Stimulated activated CD4-positive, alpha-beta T cell treated with anti-CD3 and anti-CD28 coated beads, Interleukin-1b, Interleukin-23, amount 100 ng/mL, for 4 hours (primary cell): ENCODE measurements at places on chromosomes 4 and X.

DNA sequence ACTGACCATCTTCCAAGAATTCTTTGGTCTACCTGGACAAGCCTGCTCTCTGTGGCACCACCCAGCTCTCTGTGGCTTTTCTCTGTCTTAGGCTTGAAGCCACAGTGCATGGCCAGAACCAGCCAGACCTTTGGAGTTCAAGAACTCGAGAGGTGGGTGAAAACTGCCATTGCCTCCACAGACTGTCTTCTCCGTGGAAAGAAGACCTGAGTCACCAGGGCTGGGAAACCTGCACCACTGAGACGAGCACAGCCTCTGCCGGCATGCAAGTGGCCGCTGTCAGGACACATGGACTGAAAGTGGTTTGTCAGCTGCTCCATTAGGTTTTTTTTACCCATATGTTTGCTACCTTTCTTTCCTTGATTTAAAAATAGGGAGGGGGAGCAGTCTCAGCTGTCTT is 74.5 kb downstream of the MGST2 start:
- no peak for DNase-seq

DNA sequence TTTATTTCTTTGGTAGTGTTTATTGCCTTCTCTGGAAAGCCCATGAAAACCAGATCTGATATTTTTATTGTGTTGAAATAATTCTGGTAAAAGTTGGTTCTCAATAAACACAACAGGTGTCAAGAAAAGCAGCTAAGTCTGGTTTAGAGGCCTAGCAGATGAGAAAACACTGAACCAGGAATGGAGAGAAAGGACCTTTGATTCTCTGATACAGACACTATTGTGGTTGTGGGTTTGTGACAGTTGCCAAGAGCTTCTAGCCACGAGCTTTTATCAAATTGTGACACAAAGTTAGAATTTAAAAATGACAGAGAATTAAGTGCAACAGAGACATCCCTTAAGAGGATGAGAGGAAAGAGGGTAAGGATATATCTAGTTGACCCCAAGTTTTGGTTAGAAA is 42.6 kb downstream of the DDIT4L start:
- no peak for DNase-seq

GRCh38 chr4:133146574-133147241 is 2.4 kb upstream of the PCDH10 start:
- no peak for DNase-seq

GRCh38 chr4:64174247-64174882 is 234.9 kb downstream of the TECRL start:
- no peak for DNase-seq

DNA sequence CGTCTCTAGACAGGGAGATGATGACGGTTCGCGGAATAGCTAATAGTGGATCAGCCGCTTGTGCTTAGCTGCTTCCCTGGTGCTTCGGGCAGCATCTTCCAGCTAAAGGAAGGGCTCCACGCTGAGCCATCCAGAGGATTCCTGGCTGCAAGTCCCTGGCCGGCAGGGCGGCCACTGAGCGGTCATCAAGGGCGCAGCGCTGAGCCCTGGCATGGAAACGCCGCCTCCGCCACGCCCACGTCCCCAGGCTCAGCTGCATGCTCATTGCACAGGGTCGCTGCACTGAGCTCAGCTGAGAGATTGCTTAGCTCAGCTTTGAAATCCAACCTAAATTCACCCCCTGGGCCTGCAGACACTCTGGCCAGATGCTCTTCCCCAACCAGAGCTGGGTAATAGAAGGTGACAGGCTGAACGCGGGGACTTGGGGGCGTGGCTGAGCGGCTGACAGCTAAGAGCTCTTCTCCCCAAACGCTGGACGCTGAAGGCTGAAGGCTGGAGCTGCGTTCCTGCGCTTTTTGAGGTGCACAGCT is 118.2 kb upstream of the KIT start:
- no peak for DNase-seq

DNA sequence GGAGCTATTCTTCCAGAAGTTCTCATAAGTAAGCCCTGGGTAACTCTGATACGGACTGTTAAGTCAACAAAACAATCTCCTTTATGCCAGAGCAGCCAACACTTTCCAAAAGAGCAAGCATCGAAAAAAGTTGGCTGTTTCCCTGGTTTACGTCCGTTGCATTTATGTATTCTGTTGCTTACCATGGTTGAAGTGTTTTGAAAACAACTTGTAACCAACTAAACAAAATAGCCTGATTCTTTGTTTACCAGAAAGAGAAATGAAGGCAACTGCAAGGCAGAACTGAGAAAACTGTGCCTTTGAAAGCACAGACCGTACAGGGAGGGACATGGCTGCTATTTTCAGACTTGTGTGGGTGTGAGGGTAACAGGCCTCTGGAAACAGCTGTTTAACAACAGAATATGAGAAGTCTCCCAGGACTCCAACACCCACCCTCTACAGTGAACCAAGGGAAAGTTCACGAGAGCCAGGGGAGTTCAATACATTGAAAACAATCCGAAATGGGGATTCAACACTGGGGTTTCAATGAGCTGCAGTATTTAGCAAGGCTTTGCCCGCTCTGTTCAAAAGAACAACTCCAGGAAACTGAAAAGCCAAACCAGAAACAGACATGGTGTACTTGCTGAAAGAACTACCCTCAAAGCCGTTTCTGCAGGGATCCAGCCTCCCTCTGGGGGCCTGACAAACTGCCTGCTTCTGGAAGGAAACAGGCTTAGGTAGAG is 95.8 kb upstream of the EGFL6 start:
- DNase-seq = no peak

DNA sequence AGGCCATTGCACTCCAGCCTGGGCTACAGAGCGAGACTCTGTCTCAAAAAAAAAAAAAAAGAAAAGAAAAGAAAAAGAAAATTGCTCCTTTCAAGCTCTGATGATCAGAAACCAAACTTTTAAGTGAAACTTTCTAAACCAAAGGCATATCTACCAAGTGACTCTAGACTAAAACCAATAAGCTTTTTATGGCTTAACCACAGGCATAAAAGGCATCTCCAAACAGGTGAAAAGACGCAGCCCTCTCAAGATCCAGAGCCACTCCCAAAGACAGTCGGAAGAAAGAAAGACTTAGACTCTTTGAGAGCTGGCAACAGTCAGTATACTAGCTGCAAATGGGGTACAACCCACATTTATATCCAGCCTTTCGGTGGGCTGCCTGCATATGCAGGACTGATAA is 117.1 kb upstream of the AP1S2 start:
- no peak for DNase-seq

- no peak for DNase-seq
Observed at GRCh38 chrX:35150052-35150451, 207.5 kb downstream of the FAM47B start.

- no peak for DNase-seq
Observed at GRCh38 chr4:56426273-56426672, 9.1 kb downstream of the PPAT start.

DNA sequence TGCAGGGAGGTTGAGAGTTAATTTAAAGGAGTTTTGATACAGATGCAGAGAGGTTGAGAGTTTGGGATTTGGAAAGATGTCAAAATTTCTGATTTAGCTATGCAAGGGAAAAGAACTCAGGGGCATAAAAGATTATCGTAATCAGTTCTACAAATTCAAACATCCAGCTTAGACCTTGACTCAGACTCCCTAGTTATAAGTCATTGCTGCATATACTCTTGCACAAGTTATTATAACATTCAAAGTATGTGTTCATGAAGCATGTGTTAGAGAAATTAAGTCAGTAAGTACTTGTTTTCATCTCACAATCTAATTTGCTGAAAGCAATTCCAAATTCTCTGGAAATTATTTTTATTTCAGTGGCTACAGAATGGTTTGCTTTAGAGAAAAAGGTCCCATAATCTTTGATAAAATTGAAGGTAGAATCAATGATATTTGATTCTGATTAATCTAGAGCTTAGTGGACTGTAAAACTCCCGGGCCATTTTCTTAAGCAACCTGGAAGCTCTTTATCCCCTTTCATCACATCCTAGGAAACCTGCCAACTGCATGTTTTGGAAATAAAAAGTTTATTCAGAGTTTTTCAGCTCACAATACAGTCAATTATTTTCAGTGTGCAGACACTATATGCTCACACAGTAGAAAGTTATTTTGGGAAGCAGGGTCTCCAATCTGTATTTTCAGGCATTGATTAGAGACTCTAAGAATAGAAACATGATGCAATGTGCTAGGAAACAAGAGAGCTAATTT is 132.9 kb upstream of the SPANXC start:
- DNase-seq = no peak

- DNase-seq = no peak
Observed at GRCh38 chrX:136797787-136798186, 17.1 kb upstream of the ARHGEF6 start.

DNA sequence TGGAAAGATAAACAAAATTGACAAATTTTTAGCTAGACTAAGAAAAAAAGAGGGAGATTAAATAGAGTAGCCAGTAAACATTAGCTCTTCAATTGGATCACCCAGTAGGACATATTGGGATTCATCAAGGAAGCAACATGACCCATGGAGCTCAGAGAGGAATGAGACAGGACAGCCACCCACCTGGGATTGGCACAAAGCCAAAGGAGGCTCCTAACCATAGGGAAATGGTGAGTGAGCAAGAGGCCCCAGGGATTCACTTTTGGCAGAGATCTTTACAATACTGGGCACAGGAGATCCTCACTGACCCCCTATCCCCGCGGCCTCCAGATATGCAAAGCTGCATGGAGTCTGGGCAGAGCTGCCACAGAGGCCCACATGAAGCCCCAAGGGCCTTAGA is 34.8 kb upstream of the CXCL6 start:
- DNase-seq = no peak

DNA sequence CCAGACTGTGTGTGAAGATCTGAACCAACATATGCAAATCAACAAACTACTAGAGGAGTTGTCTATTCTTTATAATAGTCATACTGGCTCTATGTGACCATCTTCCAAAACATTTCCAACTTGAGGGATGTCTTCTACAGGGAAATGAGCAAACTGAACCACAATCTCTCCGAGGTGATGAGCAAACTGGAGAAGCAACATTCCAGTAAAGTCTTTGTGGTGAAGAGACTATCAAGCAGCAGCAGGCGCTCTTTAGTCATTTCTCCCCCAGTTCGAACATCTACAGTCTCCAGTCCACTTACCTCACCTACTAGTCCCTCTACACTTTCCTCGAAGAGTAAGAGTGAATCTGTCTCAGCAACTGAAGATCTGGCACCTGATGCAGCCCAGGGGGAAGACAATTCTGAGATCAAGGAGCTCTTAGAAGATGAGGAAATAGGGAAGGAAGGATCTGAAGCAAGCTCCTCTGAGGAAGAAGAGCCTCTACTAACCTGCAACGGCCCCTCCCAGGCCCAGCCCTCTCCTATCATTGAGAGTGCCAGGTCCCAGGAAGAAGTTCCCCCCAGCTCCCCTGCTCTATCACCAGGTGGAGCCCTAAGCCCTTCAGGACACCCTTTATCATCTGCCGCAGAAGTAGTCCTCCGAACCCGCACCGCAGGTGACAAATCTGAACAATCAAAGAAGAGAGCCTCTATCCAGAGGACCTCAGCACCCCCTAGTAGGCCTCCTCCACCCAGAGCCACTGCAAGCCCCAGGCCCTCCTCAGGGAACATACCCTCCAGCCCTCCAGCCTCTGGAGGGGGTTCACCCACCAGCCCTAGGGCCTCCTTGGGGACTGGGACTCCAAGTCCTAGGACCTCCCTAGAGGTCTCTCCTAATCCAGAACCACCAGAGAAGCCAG is 98.1 kb downstream of the HNRNPD start:
- no peak for DNase-seq

DNA sequence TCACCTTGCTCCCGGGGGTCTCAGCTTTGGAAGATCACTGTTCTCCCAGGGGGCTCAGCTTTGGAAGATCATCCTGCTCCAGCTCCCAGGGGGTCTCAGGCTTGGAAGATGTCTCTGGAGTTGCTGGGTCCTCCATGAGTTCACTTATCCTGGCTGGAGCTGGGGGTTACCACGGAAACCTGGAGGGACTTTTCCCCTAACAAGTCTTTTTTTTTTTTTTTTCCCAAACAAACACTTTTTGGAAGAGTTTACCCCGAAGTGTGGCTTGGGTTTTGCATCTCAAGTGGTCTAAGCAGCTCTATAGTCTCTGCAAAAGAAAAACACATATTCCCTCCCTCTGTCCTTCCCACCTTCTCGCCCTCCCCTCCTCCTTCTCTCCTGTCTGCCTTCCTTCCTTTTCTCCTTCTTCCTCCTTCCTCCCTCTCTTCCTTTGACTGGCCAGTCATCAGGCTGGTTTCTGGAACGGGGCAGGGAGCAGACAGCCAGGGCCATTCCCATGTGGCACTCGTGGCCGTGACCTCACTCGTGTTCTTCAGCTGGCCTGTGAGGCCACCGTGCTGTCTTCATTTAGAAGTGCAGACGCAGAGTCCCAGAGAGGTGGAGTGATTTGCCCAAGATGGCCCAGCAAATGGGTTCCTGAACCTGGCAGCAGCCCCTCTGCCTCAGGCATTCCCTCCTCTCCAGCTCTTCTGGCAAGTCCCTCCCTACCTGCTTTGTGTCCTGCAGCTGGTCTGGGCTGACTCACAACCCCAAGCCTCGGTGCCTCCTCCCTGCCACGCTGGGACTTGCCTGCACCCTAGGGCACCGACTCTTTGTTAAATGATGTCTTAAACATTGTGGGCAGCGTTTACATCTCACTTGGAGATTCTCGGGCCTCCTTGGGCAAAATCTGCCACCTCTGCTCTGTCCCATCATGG is 25.9 kb upstream of the HMX1 start:
- no peak for DNase-seq

DNA sequence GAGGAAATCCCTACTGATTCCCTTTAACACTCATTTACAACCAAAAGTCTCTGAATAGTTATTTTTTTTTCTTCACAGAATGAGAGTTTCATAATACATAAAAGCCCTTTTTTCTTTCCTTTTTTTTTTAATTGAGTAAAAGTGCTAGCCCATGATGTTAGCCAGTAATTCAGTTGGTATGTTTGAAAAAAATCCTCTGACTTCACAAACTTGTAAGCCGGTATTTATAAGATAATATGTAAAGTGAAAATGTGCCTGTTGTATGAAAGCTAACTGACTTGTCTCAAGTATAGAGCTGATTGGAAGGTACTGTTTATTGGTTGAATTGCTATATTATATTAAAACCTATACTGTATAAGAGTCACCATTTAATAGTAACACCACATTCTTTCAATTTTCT is 70.2 kb upstream of the NEIL3 start:
- DNase-seq = no peak

GRCh38 chr4:130008461-130008860 is 912.5 kb downstream of the C4orf33 start:
- DNase-seq = no peak

GRCh38 chr4:15809466-15809865 is 31.3 kb downstream of the CD38 start:
- DNase-seq = no peak

GRCh38 chr4:141346144-141346543 is 125.4 kb downstream of the ZNF330 start:
- DNase-seq = no peak

DNA sequence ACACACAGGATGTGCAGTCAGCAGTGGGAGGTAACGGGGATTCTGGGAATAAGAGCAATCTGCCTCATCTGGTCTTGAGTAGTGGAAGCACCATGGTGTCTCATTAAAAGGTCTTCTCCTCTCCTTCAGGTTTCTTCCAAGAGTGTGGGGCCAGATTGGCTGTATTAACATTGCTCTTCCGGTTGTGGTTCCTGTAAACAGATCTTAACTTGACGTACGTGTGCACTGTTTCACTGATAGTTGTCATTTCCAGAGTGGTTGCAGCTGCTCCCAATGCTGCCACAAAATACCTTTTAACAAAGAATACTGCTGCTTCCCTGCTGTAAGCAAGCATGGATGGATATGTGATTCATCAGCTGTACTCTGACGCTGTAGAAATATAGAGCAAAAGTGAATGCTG is 1443.4 kb upstream of the TENM3 start:
- no peak for DNase-seq

- DNase-seq = no peak
Observed at GRCh38 chr4:1385373-1386340, 20.6 kb downstream of the NKX1-1 start.
